ENCODE measurements at places on chromosomes 13 and 19.

DNA sequence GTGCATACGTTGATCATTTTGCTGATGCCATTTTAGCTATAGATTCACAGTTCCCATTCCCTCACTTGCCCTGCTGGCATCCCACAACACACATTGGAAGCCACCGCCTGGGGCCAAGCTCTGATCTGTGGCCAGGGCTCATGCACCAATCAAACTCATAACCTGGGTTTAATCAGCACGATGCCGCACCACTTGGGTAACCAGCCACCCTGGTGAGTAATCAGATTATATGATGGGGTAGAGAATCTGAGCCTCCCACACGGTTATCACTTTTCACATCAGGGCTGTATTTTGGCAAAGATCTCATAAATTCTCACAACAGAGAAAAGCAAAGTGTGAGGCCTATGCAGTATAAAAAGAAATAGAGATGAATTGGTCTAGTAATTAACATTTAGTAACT, 66.0 kb upstream of the TNFRSF19 start:
- DNase-seq = no peak

DNA sequence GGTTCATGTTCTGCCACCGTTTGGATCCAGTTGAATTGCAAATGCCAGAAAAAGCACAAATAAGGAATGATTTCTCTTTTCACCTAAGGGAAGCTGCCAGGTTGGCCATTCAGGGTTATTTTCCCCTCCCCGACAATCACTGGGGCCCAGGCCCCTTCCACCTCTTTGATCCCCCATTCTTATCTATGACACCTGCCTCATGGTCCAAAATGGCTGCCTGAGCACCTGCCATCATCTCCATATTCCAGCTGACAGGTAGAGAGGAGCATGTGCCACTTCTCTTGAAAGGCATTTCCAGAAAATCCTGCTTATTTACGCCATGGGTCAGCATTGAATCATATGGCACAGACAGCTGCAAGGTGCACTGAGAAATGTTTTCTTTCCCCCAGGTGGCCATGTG, 15.7 kb downstream of the PTPRS start:
- no peak for DNase-seq

DNA sequence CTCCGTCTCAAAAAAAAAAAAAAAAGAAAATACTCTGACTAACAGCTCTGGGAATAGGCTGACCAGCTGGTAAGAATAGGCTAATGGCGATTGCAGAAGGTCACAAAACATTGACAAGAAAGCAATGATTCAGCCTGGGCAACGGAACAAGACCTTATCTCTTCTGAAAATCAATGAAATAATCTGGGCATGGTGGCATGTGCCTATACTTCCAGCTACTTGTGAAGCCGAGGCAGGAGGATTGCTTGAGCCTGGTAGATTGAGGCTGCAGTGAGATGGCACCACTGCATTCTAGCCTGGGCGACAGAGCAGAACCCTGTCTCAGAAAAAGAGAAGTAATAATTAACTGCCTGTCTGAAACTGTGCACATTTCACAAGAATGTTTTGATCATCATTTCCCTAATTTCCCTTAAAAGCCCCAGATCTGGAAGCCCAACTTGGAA, 18.8 kb upstream of the MTRF1 start:
- DNase-seq = no peak

DNA sequence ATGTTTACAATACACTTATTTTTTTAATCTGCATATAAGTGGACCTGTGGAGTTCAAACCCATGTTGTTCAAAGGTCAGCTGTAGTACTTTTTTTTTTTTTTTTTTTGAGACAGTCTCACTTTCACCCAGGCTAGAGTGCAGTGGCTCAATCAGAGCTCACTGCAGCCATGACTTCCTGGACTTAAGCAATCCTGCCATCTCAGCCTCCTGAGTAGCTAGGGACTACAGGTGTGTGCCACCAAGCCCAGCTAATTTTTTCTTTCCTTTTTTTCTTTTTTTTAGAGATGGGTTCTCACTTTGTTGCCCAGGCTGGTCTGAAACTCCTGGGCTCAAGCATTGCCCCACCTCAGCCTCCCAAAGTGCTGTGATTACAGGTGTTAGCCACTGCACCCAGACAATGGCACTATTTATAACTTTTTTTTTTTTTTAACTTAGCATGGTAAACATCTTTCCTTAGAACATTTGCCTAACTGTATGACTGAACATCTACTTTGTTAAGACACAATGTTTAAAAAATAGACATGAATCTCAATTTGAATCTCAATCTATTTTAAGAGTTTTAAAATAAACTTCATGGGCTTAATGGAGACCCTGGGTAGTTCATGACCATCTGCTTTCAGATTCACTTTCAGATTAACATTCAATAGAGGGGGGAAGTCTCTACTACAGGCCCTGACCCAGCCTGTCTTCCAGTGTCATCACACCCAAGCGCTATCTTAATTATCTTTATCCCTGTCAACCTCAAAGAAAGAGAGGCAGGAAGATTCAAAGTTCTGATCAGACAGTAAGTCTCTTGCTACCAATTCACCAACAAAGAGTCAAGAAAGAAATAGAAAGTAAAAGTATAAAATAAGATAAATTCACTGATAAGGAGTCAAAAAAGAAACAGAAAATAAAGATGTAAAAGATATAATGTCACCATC, 97.7 kb upstream of the DOCK9 start:
- no peak for DNase-seq

All from dermis microvascular lymphatic vessel endothelial cell (primary cell).